ENCODE measurements at places on chromosomes 2 and 18.

GRCh38 chr18:62523631-62524439 is 1.0 kb downstream of the ZCCHC2 start:
- DNase-seq = peak; percentile 49

- no peak for DNase-seq
Measured at GRCh38 chr2:217828336-217828735, 174.5 kb downstream of the TNS1 start.

DNA sequence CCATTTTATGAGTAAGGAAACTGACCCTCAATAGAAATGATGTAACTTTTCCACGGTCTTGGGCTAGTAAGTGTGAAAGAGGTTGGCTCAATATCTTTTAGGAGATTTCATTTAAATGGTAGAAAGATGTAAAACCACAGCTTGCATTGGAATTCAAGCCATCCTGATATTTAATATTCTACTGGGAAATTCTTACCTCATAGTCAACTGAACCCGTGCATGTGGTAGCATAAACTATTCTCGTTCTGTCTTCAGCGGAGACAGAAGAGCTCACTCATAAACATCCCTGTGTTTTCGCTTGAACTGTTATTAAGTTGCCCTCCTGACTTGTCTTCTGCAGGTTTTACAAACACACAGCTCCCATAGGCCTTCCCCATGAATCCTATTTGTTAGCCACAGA is 8.5 kb upstream of the SPATS2L start:
- no peak for DNase-seq

GRCh38 chr2:160114020-160114419 is 51.6 kb upstream of the PLA2R1 start:
- DNase-seq = no peak

DNA sequence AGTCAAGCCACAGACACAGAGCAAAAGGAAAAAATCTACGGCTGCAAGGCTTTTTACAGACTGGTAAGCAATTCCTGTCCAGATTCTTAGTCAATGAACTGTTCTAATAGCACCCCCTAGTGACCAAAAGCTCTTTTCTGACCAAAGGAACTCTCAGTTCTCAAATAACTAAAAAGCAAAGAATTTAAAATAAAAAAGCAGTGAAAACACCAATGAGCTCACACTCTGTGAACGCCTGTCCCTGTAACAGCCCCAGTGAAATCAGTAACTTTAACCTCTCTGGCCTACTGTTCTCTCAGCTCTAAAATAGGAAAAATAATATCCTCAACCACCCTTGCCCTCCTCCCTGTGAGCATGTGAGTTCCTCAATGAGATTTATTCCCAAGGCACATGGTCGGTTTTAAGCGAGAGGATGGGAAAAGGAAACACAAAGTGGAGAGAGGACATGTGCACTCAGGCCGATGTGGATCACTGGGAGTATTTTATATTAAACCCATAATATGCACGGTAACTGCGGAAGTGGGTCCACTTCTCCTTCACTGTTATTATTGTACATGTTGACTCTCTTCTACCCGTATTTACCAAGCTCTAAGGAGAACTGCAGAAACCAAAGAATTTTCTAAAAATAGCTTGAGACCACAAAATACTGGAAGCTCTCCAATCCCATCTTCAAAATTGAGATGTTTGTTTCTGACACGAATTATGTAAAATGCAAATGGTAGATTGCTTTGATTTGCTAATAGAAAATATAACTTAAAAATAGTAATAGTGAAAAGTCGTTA is 128.5 kb downstream of the STK39 start:
- DNase-seq = no peak

GRCh38 chr2:189522435-189523151 is 58.0 kb downstream of the SLC40A1 start:
- DNase-seq = no peak

DNA sequence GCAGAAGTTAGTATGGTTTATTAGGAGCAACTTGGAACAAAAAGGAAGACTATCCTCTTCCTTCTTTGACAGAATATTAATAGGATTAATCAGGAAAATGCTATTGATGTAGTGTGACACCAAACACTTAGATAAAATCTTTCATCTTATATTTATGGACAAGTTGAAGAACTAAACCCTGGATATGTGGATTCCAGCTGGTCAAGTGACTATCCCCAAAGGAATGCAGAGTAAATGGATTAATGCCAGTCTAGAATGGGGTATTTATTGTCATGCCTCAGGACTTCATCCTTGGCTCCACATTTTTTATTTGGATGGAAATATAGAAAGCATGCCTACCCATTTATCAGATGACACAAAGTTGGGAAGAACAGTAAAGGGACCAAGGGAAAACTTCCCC is 124.0 kb upstream of the TTC39C start:
- no peak for DNase-seq

- DNase-seq = no peak
Measured at GRCh38 chr2:207871506-207871905, 101.8 kb upstream of the FZD5 start.
